ENCODE measurements at places on chromosomes 4 and X.

GRCh38 chr4:139817657-139818452 is 152.2 kb downstream of the MGST2 start:
- DNase-seq: no peak

- DNase-seq: no peak
Measured at GRCh38 chrX:46575586-46575985, 2.0 kb downstream of the CHST7 start.

DNA sequence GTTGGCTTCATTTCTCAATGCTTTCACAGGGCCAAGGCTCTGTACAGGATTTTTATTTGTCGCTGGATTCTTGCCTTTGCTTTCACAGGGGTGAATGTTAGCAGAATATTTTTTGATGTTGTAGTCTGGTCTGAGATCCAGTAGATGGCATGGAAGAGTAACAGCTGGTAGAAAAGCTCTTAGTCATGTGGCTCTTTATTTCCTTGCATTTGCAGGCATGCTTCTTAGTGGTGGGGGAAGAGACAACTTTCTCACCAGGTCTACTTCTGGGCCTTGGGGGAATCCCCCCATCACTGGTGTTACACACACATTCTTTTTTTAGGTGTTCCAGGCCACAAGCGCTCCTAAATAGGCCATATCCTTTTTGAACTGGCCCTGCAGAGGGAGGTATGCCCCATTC is 58.2 kb upstream of the DKK2 start:
- no peak for DNase-seq

DNA sequence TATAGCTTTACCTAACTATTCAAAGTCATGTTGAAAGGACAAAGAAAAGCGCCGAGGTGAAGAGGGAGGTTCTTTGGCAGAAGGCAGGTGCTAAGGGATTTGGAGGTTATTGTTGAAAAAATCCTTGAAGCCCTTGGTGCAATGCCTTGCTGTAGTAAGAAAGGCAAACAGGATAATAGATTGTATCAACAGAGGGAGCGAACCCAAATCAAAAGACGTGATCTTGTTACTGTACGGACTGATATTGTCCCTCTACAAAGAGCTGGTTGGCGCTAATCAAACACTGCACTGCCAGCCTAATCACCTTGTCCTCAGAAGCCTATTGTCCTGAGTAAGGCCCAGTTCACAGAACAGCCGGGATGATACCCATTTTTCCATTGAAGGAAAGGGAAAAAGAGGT is 182.9 kb downstream of the ZIC3 start:
- no peak for DNase-seq

- no peak for DNase-seq
Measured at GRCh38 chr4:73979407-73979957, 2.3 kb downstream of the PF4 start.

GRCh38 chrX:46676399-46677356 is 82.2 kb downstream of the SLC9A7 start:
- no peak for DNase-seq

DNA sequence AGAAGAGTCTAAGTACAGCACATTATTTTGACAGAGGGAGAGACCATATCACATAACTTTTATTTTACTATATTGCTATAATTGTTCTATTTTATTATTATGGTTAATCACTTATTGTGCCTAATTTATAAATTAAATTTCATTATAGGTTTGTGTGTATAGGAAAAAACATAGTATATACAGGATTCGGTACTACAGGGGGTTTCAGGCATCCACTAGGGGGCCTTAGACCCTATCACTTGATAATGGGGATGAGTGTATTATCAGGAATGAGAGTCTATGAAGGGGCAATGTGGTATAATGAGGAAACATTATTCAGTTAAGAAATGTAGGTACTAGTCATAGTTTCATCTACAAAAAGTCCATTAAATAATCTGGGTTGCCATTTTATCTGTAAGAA is 833.1 kb downstream of the C4orf33 start:
- no peak for DNase-seq

GRCh38 chr4:76187152-76187551 is 26.5 kb downstream of the SCARB2 start:
- DNase-seq: no peak

DNA sequence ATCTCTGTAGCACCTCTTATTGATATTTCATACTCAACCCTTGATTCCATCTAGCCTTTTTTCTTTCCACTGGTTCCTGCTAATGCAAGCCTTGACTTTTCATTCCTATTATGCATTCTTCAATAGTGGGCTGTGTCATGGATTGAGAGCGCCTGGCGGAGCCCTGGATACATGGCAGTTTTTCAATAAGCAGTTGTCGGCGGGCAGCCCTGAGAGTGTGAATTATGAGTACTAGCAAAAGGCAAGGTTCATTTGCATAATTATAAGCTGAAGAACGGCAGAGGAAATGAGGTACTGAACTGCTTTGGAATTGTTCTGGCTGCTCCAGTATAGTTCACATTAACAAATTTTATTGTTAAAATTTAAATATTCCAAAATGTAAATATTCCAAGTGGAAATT is 339.7 kb upstream of the VCX start:
- DNase-seq: no peak

DNA sequence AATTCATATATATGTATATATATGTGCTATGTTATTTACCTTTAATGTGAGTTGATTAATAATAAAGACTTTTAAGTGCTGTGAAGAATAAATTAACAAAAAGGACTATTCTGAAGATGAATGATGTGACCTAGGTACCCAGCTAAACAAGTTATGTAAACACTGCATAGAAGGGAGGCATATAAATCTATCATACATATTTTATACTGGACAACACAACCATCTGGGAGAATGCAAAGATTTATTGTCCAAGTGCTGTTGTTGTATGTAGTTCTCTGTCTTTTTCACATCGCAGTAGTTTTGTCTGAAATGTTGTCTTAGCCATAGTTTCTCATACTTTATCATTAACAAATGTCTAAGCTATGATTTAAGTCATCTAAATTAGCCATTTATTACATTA is 337.6 kb downstream of the PCDH18 start:
- DNase-seq: no peak

DNA sequence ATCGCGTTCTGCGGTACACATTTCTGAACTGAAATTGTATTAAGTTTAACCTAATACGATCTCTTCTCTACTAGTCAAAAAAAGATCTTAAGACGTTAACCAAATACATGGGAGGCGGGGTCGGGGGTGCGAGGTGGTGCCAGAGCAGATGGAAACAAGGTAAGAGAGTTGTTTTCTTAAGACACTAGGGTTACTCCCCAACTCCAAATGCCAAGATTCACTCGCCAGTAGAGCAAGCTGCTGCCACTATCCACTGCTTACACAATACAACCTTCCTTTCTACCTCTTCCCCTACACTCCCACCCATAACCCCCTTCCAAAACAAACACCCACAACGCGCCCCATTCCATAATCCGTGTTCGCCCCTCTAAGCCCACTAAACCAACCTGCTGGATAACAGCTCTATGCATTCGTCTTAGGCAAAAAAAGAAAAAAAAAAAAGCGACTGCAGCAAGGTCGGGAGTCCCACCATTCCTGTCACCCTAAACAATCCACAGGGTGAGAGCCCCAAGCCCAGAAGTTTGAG is 1.3 kb downstream of the LCORL start:
- DNase-seq: peak; percentile 15

DNA sequence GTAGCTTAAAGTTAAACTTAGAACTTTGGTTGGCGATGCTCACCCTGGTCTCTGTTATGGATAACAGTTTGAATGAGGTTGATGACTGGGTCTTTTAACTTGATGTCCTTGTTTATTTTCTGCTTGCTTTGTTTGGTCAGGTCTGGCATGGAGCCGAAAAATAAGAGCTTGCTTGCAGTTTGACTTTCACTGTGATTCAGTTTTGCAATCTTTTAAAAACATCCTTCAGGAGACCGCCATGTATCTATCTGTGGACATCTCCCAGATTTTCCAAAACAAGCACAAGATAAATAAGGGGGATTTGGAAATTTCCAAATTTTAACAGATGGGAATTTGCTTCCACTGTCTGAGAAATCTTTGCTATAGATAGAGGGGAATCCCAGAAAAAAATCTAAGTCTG is 246.7 kb downstream of the PALLD start:
- DNase-seq: no peak

- DNase-seq: no peak
Measured at GRCh38 chr4:107187091-107187490, 151.0 kb upstream of the DKK2 start.

DNA sequence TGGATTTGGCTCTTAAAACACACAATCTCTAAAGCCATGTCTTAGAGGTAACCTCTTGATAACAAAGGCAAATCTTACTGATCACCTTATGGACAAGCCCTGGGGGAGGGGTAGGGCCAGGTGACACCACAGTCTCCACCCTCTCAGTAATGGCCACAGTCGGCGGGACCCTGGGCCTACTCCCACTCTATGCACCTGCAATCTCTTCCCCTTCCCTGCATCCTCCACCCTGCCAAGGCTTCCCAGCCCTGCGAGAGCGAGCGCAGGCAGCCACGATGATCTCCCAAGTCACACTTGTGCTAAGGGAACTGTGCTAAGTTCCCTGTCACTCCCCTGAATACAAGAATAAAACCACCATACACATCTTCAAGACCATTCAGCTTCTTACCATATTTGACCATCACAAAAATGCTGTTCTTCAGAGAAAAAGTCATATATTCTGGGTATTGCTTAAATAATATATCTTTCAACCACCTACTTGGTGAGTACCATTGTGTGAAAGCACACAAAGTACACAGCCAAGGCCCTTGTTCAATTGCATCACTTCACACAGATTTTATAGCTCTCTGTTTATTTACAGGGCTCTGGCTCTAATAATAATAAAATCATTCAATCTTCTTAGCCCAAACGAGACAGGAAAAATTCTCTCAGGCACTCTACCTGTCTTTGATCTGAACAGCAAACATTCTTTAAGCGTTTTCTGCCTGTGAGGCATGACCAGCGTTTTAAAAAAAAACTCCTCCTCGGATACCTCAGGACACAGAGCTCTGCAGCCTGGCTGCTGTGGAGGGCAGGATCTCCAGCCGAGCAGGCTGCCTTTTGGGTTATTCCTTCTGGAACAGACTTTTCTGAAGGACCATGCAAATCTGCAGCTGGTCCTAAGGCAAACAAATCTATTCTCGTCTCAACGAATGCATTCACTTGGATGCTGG is 115.7 kb upstream of the MAP3K15 start:
- DNase-seq: no peak

DNA sequence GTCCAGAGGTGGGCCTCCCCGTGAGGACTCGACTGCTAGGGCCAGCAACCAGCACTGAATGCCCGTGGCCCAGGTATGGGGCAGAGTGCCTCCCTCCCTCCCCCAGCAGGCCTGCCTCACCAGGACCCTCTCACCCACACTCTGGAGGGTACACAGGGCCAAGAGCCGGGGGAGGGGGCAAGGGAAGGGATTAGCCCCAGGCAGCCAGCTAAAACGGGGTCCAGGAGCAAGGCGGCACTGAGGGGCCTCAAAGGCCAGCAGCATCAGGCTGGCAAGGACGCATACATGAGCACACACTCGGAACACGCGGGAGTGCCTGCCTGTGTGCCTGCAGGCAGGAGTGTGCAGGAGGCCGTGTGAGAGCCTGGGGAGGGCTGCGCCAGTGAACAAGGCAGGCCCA is 18.3 kb upstream of the DUSP9 start:
- DNase-seq: no peak

DNA sequence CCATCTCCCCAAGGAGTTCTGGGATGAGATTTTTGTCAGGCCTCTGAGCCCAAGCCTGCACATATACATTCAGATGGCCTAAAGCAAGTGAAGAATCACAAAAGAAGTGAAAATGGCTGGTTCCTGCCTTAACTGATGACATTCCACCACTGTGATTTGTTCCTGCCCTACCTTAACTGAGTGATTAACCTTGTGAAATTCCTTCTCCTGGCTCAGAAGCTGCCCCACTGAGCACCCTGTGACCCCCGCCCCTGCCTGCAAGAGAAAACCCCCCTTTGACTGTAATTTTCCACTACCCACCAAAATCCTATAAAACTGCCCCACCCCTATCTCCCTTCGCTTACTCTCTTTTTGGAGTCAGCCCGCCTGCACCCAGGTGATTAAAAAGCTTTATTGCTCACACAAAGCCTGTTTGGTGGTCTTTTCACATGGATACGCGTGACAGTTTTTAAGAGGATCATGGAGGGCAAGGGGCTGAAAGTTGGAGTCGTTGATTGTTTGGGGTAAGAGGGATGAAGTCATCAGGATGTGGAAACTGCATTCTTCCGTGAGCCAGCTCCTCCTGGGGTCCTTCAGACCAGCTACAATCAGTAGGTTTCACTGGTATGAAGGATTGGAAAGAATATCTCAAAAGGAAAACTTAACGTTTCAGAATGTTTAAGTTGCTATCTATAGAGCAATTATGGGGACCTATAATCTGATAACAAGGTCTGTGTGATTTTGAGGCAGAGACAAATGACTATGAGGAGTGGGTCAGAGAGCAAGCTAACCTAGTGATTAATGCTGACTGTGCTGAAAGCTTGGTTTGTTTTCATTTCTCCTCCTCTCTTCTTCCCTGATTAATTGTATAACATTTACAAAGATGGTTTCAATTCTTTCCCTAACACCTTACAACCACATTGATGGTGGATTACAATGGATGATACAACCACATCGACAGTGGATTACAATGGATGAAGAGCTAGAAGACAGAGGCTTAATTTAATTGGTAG is 28.6 kb upstream of the MAGEA11 start:
- DNase-seq: no peak
